Forelimb muscle (tissue), 1 donor: ENCODE measurements at places on chromosomes 3 and 15. TPM values are rescaled to one million over a fixed set of nuclear protein-coding genes. Genes with fewer than 3 reads are reported as not detected.

ARGFX gene
- not detected for polyA plus RNA-seq

CCR8 gene
- not detected for polyA plus RNA-seq

DNA sequence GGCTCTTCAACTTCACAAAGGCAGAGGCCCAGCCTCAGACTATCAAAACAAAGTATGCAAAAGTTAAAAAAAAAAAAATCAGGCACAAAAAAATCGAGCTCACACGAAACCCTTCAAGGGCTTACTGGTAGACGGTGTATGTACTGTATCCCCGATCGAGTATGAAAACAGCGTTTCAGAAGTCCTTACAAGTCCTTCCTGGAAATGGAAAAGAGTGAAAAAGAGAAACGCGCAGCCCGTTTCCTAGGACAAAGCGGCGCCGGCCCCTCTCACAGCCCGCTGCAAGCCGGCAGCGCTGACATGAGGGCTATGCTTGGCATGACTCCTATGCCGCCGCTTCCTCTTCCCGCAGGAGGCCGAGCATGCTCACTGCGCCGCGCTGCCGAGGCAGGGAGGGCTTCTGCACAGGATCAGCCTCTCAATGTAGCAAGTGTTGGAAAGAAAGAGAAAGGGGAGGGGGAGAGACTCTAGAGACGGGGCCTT, at the start of gene VGLL4:
Gene VGLL4, minus strand, starts transcription at position 311 of the 483 bp plus-strand sequence. CDS start 397 bp downstream, outside the sequence.
- peak; percentile 76 for DNase-seq

GRCh38 chr15:81106560-81106959, 27.5 kb upstream of the CFAP161 start:
- no peak for DNase-seq

- DNase-seq, result no peak
Observed at GRCh38 chr15:99614749-99615288, 49.0 kb downstream of the MEF2A start.

DNA sequence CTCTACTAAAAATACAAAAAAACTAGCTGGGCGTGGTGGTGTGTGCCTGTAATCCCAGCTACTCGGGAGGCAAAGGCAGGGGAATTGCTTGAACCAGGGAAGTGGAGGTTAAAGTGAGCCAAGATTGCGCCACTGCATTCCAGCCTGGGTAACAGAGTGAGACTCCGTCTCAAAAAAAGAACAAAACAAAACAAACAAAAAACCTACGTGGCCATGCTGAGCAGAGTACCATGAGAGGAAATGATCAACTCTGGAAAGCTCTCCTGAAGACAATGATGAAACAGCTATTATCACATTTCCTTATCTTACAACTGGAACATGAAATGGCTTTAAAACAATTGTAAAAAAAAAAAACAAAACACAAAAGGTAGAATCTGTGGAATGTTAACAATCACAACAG, 75.2 kb downstream of the CHSY1 start:
- no peak for DNase-seq

GRCh38 chr3:51350751-51351150, 34.3 kb upstream of the MANF start:
- no peak for DNase-seq
